Activated CD8-positive, alpha-beta memory T cell treated with anti-CD3 and anti-CD28 coated beads for 36 hours (primary cell): ENCODE measurements at places on chromosomes 1 and 21. TPM values are rescaled to one million over a fixed set of nuclear protein-coding genes. Genes with fewer than 3 reads are reported as not detected.

LCE1D gene
- total RNA-seq, result not detected

TNNI3K gene
- total RNA-seq, result not detected

MROH9 gene
- total RNA-seq, result not detected

KIF17 gene
- total RNA-seq, result not detected

OR6N1 gene
- total RNA-seq, result not detected

PYHIN1 gene
- total RNA-seq, result 17.4 TPM

OLFML3 gene
- total RNA-seq, result 0.15 TPM
